COR-L47 (cell line): ENCODE measurements at places on chromosomes 7 and 10.

- no peak for DNase-seq
Observed at GRCh38 chr10:92999191-92999590, 61.4 kb upstream of the CYP26C1 start.

DNA sequence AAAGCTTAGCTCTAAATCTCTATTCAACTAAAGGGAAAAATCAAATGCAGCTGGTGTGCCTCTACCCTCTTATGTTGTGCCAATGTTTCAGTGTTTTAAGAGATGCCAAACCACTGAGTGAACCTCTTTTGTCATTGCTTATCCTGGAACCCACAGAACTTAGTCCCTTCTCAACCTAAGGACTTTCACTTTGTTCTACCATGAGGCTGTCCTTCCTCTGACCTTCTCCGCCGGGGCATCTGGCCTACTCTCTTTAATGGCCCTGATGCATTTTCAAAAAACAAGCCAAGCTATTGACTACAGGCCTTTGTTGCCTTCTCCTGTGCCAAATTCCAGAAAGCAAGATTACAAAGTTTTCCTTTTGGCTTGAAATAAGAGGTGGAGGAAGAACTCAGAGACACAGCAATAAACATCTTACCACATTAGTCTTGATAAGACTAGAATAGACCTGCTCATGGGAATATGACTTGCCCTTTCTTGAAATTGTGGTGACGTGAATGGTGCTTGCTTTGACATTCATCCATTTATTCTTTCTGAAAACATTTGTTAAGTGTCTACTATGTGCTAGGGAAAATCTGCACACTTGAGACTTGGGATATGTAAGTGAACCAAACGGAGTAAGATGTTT is 253.2 kb upstream of the SMIM30 start:
- no peak for DNase-seq

- no peak for DNase-seq
Observed at GRCh38 chr7:80432166-80432565, 79.7 kb downstream of the GNAT3 start.

- DNase-seq = no peak
Observed at GRCh38 chr10:74683621-74684364, 142.6 kb upstream of the KAT6B start.

- no peak for DNase-seq
Observed at GRCh38 chr10:93838278-93838677, 55.5 kb upstream of the SLC35G1 start.

- no peak for DNase-seq
Observed at GRCh38 chr10:101139421-101139911, 8.4 kb downstream of the TLX1 start.

DNA sequence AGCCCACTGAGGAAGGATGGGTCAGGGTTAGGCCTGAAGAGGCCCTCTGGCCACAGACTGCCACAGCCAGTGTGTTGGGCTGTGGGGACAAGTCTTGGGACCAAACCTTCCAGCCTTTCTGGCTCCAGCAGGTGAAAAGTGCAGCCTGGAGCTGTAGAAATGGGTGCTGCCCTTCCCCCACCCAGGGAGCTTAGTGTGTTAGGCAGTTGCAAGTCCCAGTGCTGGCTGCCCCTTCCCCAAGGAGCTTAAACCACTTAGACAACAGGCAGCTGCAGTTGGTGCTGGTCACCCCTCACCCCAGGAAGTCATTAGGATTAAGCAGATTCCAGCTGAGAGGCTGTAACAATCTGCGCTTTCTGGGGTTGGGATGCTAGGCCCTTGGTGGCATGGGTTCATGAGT is 563.3 kb downstream of the NRG3 start:
- no peak for DNase-seq

GRCh38 chr10:80186364-80187012 is 18.8 kb downstream of the ANXA11 start:
- DNase-seq = no peak

DNA sequence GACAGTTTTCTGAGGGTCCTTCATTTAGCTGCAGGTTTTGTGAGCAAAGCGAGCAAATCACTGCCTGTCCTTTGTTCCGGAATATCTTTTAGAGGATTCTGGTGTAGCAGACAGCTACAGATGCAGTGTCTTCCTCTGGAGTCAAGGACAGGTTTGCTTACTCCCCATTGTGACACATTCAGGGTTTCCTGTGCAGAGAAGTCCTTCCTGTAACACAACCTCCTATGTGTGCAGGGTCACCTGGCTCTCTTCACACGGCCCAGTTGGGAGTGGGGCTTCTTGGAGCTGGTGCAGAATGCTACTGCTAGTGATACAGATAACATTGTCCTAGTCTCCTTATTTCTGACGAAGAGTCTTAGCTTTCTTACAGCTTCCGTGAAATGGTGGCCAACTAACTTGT is 47.9 kb downstream of the RBM33 start:
- no peak for DNase-seq

- DNase-seq = peak; percentile 6
Observed at GRCh38 chr10:80924063-80924952, 386.6 kb downstream of the SH2D4B start.

DNA sequence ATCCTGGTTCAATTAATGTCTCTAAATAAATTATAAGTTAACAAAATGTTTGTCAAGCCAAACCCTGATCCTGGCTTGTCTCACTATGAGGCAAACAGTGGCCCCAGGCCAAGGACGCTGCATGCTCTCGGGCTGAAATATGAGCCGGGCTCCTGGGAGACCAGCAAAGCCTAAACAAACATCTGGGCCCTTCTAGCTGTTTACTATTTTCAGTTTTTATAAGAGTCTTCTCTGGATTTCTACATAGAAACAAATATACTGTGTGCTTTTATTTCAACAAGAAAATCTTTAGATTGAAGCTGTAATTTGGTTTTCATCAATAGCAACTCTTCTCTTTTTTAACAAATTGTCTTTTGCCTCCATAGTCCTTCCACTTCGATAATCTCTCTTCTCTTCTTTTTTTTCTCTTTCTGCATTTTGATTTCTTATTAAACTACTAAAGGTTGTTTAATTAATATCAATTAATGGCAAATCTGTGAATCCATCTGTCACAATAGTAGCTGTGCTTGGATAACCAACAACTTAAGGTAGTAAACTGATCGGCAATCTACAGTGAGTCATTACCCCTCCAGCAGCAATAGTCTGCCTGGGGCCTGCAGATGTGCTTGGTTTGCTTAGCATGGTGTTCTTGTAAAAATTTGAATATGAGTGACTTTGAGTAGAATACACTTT is 83.3 kb upstream of the DNAJC1 start:
- DNase-seq = peak; percentile 47

GRCh38 chr10:271201-271600 is 135.9 kb downstream of the ZMYND11 start:
- no peak for DNase-seq

- DNase-seq = no peak
Observed at GRCh38 chr10:122877264-122877663, 2.1 kb downstream of the FAM24B start.

DNA sequence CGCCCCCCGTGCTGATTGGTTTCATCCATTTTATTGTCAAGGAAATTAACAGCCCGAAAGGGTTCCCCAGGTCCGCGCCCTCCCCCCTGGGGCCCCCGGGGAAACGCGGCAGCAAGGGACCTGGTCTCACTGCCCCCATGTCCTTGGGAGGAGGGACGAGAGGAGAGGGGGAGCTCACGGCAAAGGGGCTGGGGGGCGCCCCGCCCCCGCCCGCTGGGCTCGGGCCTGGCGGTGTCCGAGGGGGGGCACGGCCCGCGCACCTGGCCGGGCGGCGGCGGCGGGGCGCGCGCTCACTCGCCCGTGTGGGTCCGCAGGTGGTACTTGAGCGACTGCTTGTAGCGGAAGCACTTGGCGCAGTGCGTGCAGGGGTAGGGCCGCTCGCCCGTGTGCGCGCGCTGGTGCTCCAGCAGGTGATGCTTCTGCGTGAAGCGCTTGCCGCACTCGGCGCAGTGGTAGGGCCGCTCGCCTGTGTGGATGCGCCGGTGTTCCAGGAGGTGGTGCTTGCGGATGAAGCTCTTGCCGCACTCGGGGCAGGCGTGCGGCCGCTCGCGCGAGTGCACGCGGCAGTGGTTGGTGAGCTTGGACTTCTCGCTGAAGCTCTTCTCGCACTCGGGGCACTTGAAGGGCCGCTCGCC is 29.3 kb downstream of the ZNF777 start:
- no peak for DNase-seq
